ENCODE measurements at places on chromosomes 3 and 15.

DNA sequence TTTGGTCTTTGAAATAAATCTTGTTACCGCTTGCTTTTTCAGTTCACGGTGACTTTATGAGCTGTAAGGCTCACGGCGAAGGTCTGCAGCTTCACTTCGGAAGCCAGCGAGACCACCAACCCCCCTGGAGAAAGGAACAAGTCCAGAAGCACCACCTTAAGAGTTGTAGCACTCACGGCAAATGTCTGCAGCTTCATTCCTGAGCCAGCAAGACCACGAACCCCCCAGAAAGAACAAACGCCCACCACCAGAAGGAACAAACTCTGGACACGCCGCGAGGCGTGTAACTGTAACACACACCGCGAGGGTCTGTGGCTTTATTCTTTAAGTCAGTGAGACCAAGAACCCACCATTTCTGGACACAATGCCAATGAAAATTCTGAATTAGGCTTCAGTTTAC is 28.8 kb downstream of the GOLGA6A start:
- DNase-seq = no peak

DNA sequence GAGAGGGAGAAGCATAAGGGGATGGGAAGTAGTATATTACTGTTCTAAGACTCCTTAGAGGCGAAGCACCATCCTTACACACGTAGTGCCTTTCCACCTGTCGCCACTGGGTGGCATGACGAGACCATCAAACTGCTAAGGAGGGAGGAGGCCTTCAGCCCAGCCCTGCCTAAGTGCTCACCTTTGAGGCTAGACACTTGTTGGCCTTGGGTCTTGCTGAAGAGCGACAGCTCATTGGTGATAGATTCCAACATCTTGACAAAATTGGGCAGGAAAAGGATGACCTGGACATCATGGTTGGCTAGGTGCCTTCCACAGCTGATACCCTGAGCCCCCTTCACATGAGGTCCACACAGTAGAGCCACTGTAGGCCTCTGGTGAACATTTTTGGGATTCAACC is 19.6 kb downstream of the CLK3 start:
- peak; percentile 53 for DNase-seq

- no peak for DNase-seq
These were observed 114.7 kb upstream of the ALDH1A3 start for GRCh38 chr15:100764778-100765466.

DNA sequence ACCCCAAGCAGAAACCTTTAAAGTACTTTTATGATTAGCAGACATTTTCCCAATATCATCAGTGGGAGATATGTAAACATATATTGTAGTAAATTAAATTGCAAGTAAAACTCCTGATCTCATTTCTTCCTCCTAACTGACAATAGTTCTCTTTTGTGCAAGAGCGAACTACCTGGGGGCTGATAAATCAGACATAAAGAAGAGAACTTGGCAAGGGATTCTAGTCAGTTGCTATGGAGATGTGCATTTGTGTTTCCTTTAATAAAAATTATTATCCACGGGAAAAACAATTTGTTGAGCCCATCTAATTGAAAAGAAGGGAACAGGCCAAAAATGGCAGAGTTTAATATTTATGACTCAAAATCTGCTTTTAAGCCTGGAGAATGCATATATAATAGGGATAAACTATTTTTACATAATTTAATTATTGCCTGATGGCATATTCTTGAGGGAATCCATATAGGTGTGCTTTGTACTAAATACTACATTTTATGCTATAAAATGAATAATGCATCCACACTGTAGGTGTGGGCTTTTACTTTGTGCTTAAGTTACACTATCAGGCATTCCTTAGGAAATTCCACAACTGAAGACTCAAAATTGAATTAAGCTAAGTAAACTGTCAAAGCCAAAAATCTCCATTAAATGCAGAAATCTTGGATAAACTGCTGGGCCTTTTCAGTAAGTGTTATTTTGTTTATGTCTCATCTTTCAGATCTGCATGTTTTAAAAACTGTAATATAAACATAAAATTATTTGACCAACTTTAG is 258.1 kb downstream of the ERC2 start:
- no peak for DNase-seq

DNA sequence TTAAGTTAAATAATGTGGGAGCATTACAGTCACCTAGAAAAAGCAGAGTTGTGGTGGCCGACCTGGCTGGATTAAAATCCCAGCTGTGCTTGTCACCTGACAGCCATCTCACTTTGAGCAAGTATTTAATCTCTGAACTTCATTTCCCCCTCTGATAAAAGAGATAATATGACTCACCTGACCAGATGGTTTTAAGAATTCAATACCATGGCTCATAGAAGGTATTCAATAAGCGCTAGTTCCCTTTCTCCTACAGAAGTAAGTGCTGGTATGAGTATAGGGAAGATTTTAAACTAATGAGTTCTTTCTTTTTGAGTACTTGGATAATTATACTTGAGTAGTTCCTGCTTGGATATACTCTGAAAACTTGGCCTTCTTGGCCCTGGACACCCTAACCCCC is 325.5 kb downstream of the IL5RA start:
- DNase-seq = no peak

DNA sequence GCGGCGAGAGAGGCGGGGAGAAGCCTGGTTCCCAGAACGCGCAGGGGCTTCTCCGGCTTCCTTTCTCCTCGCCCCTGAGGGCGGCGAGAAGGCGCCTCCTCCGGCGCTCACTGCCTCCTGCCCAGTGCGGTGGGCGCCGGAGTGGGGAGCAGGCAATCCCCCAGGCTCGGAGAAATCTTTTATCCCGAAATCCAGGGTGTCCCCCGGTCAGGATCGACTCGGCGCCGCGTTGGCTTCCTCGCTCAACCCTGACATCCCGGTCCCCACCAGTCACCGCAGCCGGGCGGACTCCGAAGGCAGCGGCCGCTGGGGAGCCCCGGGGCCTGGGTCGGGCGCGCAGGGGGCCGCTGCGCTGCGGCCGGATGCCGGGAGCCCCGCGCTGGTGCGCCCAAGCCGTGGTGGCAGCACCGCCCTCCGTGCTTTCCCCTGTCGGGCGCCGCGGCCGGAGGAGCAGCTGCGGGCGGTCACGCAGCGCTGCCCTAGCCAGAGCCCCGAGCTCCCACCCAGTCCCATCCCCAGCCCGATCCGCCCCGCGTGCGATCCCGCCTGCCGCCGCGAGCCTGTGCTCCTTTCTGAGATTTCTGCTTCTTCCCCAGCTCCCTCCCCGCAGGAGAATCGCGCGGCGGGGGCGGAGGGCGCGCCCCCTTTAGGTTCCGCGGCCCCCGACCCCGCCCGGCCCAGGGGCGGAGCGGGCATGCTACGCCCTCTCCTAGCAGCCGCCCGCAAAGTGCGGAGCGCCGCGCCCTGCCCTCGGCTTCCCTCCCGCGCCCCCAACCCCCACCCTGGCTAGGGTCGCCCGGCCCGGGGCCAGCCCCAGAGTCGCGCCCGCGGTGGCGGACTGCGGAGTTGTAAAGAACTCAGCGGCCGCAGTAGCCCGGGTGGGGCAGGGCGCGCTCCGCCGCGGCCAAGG is 683 bp upstream of the CACNA2D3 start:
- no peak for DNase-seq

GRCh38 chr15:72319360-72319984 is 485 bp downstream of the CELF6 start:
- DNase-seq = no peak

GRCh38 chr3:194314388-194315068 is 36.6 kb downstream of the CPN2 start:
- no peak for DNase-seq

DNA sequence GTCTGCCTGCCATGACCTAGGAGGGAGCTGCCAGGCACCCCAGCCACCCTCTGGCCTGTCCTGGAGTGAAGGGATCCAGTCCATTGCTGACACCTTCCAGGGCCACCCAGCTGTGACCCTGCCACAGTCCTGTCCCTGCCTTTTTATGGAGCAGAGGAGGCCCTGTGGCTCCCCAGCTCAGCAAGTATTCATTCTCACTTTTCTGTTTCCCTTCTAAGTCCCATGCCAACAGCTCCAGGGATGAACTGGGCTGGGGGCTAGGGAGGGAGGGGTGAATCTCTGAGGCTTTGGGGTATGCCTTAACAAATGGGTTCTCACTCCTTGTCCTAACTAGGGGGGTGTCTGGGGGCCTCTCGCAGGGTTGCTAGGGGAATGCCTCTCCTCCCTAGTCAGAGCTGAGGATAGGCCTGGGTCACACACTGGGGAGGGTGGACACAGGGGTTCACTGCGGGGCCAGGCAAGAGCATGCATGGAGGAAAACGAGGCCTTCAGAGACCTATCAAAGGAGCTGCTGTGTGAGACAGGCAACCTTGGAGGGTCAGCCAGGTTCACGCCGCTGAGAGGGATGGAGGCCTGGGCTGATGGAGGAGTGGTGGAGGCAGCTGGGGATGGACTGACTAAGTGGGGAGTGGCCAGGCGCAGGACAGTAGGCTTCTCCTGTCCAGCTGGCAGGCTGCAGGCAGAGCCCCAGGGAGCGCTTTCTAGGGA is 31.8 kb downstream of the EPHB3 start:
- no peak for DNase-seq

GRCh38 chr3:174884776-174885568 is 25.8 kb downstream of the NAALADL2 start:
- DNase-seq = no peak

- DNase-seq = no peak
These were observed 612.2 kb downstream of the RBMS3 start for GRCh38 chr3:29892976-29893554.

GRCh38 chr3:183895296-183895695 is 10.6 kb upstream of the PARL start:
- DNase-seq = no peak

DNA sequence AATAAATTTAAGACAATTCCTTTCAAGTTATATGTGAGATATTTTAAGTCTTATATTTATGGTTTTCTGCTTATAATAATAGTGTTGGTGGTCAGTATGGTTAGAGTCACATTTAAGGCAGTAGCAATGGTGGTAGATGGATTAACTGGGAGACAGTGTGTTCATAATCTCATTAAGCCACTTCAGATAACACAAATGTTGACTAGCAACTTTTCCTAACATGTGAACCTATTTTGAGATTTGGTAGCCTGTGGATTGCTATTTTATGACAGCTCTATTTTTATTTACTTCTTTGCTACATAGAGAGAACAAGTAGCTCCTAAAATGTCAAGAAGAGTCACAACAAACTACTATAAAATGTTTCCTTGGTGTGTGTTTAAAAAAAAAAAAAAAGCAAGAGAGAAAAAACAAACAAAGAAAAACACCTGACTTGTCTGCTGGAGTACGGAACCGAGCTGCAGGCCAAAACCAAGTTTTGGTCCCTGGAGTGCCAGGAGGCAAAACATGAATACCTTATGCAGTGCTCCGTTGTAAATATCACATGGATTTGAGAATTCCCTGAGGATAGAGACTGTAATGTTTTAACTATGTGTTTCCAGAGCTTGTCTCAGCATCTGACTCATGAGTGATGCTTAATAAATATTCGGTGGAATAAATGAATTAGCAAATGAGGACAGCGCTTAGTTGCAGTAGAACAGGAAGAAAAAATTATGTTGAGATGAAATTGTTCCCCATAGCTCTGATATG is 457.1 kb upstream of the ROBO2 start:
- no peak for DNase-seq

Measured in stimulated activated CD4-positive, alpha-beta T cell treated with anti-CD3 and anti-CD28 coated beads, Interleukin-1b, Interleukin-23, amount 100 ng/mL, for 24 hours (primary cell).